Right cardiac atrium (tissue), 5 donors: ENCODE measurements at places on chromosomes 4 and X. TPM values are rescaled to one million over a fixed set of nuclear protein-coding genes. Genes with fewer than 3 reads are reported as not detected.

DNA sequence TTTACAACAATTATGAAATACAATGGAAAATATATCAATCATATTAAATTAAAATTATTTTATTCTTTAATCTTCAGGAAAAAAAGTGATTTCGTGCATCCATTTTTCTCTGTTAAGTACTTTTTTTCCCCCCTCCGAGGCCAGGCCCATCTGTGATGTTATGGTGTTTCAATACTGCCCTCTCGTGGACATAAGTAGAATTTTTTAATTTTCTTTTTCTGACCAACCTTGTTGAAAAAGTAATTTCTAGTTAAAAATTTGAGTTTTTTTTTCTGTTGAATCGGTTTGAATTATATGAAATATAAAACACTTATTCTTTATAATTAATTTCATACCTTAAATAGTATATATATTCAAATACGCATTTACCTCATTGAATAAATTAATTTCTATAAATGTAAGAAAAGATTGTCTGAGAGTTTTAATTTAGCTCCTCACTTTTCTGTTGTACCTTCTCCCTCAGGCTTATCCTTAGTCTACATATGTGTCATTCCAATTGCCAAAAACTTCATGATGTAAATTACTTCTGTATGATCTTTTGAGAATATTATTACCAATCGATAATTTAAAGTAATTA, 175.8 kb upstream of the TECRL start:
- DNase-seq = peak; percentile 11

- no peak for DNase-seq
Observed at GRCh38 chr4:100833906-100834305, 316.1 kb upstream of the EMCN start.

DNA sequence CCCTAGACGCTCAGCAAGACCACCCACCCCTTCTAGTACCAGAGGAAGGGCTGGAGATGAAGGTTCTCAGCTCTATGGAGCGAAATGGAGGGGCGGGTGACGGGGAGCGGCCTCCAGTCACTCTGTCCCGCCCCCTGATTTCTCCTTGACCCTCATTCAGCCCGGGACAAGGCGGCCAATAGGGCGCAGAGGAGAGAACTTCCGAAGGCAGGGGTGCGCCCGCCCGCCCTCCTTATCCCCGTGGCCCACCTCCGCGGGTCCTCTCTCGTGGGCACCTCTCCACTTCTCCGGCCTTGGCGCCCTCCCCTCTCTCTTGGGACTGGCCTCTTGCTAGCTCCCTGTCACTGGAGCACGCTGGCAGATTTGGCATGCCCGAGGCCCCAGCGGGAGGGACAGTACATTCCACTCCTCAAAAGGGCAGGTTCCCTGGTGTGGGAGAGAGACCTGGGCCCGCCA, 1.1 kb upstream of the SEPTIN6 start:
- DNase-seq = no peak

GRCh38 chr4:112818594-112818965, 181.6 kb downstream of the LARP7 start:
- DNase-seq = no peak

GRCh38 chr4:26471890-26472289, 18.4 kb downstream of the CCKAR start:
- DNase-seq = no peak

DNA sequence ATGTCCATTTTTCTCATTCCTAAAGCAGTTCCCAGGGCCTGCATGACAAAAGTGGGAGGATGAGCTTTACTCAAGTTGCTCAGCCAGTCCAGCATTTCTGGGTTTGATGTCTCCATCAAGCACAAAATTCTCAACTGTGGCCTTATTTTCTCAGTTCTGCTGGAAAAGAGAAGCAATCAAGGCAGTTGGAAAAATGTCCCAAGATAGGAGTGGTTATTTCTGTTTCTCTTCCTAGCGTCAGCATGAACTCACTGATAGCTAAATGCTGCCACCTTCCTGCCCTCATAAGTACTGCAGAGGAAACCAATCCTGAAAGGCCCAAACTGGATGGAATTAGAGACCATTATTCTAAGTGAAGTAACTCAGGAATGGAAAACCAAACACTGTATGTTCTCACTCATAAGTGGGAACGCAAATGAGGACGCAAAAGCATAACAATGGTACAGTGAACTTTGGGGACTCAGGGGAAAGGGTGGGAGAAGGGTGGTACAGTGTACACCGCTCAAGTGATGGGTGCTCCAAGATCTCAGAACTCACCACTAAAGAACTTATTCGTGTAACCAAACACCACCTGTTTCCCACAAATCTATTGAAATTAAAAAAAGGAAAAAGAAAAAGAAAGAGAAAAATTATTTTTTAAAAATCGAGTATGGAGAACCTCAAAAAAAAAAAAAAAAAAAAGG, 29.6 kb downstream of the ADH7 start:
- DNase-seq = peak; percentile 57

DNA sequence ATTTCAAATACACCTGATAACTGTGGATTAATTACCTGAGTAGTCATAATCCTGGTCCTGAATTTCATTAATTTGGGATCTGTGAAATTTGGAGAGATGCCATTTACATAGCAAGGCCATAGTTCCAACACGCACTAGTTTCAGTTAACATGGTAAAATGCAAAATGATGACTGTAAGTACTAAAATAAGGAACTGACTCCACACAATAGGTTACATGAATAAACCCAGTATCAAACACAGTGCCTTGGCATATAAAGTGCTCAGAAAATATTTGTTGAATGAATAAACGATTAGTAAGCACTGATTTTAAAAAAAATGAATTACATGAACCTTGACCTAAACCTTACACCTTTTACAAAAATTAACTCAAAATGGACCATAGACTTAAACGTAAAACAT, 9.0 kb downstream of the FBXO8 start:
- no peak for DNase-seq

- no peak for DNase-seq
Observed at GRCh38 chr4:68874507-68874906, 58.7 kb downstream of the UGT2B10 start.

GRCh38 chr4:19596342-19596741, 655.4 kb upstream of the SLIT2 start:
- no peak for DNase-seq

DNA sequence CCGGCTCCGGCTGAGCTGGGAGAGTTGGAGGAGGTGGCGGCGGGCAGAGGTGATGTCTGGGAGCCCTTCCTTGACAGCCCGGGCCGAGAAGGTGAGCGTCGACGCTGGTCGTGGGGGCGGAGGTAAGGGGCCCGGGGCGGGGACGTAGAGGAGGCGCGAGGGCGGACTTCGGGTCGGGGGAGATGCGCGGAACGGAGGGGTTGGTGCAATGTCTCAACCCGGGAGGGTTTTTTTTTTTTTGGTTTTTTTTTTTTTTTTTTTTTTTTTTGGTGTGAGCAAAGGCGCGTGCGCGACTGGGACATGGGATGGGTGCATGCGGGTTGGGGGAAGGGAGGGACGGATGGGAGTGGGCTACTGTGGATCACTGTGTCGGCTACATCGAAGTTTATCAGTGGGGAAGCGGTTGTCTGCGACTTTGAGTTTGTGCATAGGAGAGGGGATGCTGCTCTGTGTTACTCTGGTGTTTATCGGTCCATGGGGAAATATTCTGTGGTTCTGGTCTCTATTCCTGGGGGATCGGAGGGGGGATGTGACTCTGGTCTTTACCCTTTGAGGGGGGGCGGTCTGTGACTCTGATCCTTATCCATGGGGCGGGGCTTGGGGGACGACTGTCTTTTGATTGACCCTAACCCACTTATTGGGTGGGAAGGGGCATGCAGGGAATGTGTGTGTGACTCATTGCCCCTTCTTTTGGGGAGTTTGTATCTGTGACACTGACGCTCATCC, 537 bp downstream of the RBM10 start:
- no peak for DNase-seq

DNA sequence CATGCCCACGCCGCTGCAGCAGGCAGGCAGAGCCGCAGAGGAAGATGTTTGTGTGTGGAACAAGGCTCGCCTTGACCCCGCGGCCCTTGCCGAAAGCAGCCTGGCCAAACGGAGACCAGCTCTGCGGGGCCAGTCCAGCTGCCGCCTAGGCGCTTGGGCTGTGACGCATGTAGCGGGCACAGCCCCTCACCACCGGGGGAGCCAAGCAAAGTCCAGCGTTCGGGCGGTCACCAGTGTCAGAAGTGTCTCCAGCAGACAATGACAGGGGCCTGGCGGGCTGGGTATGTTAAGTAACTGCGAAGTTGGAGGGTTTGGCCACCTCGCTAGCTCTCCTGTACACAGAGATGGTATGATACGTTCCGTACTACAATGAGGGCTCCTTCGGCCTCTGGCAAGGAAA, 1.3 kb downstream of the AMER1 start:
- peak; percentile 64 for DNase-seq

- DNase-seq = no peak
Observed at GRCh38 chr4:152399246-152399645, 136.6 kb downstream of the FBXW7 start.

DNA sequence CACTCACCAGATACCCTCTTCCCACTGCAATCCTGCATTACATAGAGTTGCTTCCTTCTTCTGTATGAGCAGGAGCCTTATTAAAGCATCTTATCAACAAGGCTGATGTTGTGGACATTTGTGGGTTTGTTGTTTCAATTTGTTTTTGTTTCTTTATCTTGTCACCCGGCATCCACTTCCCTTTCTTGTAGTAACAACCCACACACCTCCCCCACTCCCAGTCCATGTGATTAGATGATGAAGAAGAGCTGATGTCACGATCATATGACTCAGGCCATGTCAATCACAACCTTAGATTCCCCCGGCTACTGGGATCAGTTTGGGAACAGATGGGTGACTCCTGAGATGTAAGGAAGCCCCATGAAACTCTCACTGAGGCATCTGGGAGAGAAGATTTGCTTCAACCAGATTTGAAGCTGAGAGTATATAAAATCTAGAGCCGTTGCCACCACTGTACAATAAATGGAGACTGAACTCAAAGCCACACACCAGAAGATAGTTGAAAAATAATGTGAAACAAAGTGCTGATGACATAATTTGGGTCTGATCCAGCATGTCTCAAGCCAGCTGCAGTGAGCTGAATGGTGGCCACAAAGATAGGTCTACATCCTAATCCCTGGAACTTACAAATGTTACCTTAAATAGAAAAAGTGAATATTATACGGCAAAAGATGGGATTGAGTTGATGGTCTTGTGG, 34.1 kb upstream of the SRD5A3 start:
- DNase-seq = no peak

- DNase-seq = no peak
Observed at GRCh38 chr4:25308306-25308705, 4.3 kb upstream of the ZCCHC4 start.

- no peak for DNase-seq
Observed at GRCh38 chr4:108058685-108059440, 69.2 kb downstream of the HADH start.

- DNase-seq = no peak
Observed at GRCh38 chr4:15657366-15657765, 2.2 kb upstream of the FBXL5 start.

- DNase-seq = no peak
Observed at GRCh38 chr4:86895692-86896488, 3.7 kb upstream of the C4orf36 start.

DNA sequence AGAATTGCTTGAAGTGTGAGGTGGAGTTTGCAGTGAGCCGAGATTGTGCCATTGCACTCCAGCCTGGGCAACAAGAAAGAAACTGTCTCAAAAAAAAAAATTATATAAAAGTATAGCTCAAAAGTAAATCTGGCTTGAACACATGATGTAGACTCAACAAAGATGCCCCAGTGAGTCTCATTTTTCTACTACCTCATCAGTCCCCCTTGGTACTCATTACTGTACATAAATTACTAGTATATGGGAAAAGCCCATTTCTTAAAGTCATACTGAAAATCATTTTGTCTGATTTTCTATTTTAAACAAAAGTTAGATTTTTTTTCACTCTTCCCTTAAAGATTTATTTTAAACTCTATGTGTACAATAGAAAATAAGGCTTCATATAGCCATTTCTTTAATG, 39.2 kb downstream of the FAM241A start:
- DNase-seq = no peak

DNA sequence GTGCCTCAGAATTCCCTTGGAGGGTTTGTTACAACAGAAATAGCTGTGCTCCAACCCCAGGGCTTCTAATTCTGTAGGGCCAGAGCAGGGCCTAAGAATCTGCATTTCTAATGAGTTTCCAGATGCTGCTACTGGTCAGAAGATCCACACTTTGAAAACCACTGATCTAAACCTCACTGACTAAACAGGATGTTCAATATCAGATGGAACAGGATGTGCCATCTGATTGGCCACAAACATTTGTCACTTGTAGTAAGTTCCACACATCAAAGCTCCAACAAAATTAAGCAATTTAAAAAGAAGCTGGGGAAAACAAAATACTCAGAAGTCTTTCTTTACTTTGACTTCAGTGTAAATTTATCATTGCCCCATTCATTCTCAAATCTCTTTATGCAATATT, 14.3 kb downstream of the CASK start:
- DNase-seq = no peak

DNA sequence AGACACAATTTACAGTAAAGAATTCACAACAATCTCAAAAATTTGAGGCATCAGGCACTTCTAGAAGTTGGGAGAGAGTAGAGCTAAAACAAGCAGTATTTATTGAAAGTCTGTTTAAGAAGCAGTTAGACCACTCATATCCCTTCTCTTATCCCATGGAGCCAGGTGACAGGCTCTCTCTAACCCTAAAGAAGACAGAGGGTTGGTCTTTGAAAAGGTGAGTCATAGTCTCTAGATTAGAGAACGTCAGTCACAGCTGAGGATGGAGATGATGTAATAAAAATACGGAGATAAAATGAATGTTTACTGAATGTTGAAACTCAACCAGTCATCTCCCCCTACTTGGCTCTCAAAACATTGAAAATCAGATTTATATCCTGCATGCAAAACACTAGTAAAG, 223.8 kb downstream of the CHIC2 start:
- DNase-seq = no peak

- DNase-seq = no peak
Observed at GRCh38 chr4:5826437-5827107, 66.3 kb downstream of the CRMP1 start.

DNA sequence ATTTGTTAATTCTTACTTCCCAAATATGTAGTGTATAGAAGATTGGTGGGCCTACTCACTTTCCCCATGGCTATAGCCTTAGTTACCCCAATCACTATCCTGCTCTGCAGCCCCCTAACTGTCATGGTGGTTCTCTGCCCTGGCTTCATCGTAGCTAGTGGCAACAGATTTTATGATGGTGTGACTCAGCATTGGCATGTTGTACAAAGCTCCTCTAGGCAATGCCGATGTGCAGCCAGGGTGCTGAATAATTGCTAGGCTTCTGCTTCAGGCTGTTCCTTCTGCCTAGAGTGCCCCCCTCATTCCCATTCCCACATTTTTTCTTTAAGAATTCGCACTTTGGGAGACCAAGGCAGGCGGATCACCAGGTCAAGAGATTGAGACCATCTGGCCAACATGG, 35.2 kb downstream of the AFF2 start:
- no peak for DNase-seq

GRCh38 chr4:1794809-1795298, 1.8 kb downstream of the FGFR3 start:
- no peak for DNase-seq

- DNase-seq = no peak
Observed at GRCh38 chr4:102301167-102301566, 44.1 kb downstream of the SLC39A8 start.

Gene SULT1B1
- polyA plus RNA-seq = 0.18 TPM

Gene ARHGAP36
- 0.05 TPM for polyA plus RNA-seq

Gene CHIC1
- 4.8 TPM for polyA plus RNA-seq

Gene CSN1S1
- not detected for polyA plus RNA-seq

Gene CD38
- 3.5 TPM for polyA plus RNA-seq

Gene ODAPH
- polyA plus RNA-seq = not detected

Gene TRIML2
- not detected for polyA plus RNA-seq

Gene CFAP97
- polyA plus RNA-seq = 4.1 TPM

Gene EFHC2
- 4.7 TPM for polyA plus RNA-seq

Gene SMIM10L2A
- polyA plus RNA-seq = 5.1 TPM

Gene TEX13C
- not detected for polyA plus RNA-seq

Gene PHEX
- 0.02 TPM for polyA plus RNA-seq

Gene PLA2G12A
- polyA plus RNA-seq = 50.1 TPM
